ENCODE measurements at places on chromosomes 1 and 21.

- DNase-seq: peak; percentile 48
These were observed 4.9 kb downstream of the PTPN7 start for GRCh38 chr1:202155478-202156021.

DNA sequence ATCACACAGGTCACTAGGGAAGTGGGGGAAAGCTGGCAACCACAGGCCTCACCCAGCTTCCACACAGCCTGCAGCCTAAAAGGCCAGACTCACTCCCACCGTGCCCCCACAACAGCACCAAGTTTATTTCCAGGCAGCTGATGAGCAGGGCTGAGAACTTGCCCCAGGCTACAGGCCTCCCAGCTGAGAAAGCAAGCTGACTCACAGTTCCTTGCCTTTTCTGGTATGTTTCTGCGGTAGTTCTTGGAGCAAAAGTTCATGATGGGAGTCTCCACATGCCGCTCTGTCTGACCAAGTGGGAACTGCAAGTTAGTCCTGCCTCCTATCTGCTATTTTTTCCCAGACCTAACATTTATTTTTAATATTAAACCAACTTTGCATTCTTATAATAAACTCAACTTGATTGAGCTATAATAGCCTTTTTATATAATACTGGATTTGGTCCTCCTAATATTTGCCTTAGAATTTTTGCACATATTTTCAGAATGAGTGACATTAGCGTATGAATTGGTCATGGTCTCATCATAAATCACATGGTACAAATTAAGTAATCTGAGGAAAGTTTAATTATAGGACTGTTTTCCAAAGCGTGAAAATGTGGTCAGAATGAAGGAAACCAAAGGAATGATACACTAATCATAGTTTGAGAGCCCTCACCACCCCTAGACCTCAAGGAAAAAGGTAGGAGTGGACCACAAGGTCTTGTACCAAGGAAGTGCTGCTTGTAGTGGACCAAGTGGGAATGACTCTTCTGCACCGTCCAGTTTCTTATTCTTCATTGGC is 30.7 kb downstream of the RPAP2 start:
- DNase-seq: no peak

GRCh38 chr1:15225461-15225860 is 21.6 kb upstream of the FHAD1 start:
- DNase-seq: no peak

GRCh38 chr1:15028102-15028501 is 125.4 kb upstream of the TMEM51 start:
- no peak for DNase-seq

- no peak for DNase-seq
These were observed at the start of gene C2CD2 for GRCh38 chr21:41953831-41954653. TSS of gene C2CD2 (minus strand) at chr21:41954018. CDS start at chr21:41953648, 370 bp downstream.

DNA sequence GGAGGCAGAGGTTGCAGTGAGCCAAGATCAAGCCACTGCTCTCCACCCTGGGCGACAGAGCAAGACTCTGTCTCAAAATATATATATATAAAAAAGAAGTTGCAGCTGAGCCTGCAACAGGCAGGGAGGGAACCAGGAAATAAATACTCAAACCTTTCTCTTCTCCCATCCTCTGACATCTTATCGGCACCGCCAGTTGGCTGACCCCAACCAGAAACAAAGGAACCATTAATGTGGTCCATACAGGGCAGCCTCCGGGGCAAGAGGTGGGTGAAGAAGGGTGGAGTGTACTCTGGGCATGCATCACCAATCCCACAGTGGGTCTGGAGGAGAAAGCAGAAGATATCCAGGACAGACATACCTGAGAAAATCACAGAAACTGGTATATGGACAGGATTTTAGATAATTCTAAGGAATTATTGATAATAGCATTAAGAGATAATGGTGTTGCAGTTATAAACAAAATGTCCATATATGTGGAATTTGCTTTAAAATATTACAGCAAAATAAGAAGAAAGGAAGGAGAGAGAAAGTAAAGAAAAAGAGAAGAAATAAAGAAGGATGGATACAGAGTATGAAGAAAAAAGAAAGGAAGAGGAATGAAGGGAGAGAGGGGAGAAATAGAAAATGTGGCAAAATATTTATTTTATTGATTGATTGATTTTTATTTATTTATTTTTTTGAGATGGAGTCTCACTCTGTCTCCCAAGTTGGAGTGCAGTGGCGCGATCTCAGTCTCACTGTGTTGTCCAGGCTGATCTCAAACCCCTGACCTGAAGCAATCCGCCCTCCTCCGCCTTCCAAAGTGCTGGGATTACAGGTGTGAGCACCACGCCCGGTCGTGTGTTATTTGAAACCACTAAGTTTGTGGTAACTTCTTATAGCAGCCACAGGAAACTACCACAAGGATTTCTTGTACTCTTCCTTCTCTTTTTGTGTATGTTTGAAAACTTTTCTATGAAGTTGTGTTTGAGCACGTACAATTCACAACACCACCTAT is 4.1 kb upstream of the PTAFR start:
- no peak for DNase-seq

DNA sequence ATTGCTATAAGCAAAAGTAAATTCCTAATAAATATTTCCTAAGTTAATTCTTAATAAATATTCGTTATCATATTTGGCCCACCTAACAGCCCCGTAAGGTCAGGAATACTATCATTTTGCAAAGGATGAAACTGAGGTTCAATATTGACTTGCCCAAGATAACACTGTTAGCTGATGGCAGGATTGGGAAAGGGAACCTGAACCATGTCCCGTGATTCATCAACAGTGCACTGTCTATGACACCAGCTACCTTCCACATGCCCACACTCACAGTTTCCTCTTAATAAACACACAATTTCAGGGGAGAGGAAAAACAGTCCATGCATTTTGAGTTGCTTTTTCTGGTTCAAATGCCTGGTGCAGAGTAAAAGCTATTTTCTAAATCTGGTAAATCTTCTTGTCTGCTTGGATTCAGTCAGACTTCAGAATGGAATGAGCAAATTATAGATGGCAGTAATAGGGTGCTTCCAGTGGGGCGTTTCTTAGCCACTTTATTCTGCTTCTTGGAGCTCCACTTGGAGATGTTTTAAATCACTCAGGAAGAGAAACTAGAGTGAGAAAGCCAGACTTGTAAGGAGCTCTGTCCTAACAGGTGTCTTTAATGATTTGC is 354.6 kb downstream of the PDE4B start:
- no peak for DNase-seq

- DNase-seq: no peak
These were observed 4.8 kb downstream of the FASLG start for GRCh38 chr1:172663732-172664131.

- DNase-seq: no peak
These were observed 144.5 kb downstream of the TM2D1 start for GRCh38 chr1:61580417-61580816.

GRCh38 chr1:183544598-183545297 is 45.5 kb downstream of the NCF2 start:
- DNase-seq: no peak

- DNase-seq: no peak
These were observed 22.9 kb downstream of the ADAM30 start for GRCh38 chr1:119873135-119874015.

- DNase-seq: no peak
These were observed 111.5 kb downstream of the PSMG1 start for GRCh38 chr21:39071623-39072214.

DNA sequence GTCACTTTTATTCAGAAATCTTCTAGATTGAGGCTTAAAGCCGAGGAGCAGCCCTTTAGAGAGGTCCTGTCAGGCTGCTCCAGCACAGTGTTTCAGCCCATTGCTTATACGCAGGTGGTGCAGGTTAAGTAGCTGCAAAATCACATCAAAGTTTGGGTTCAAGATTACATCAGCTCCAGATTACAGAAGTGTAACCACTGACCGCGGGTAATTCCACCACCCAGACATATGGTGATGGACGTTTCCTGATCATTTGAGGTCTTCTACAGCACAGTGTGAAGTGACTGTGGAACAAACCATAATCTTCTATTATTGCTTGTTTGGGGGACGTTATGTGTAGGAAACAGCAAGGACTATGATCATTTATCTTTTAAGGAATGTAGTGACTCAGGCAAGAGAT is 11.8 kb downstream of the C1orf115 start:
- DNase-seq: no peak

DNA sequence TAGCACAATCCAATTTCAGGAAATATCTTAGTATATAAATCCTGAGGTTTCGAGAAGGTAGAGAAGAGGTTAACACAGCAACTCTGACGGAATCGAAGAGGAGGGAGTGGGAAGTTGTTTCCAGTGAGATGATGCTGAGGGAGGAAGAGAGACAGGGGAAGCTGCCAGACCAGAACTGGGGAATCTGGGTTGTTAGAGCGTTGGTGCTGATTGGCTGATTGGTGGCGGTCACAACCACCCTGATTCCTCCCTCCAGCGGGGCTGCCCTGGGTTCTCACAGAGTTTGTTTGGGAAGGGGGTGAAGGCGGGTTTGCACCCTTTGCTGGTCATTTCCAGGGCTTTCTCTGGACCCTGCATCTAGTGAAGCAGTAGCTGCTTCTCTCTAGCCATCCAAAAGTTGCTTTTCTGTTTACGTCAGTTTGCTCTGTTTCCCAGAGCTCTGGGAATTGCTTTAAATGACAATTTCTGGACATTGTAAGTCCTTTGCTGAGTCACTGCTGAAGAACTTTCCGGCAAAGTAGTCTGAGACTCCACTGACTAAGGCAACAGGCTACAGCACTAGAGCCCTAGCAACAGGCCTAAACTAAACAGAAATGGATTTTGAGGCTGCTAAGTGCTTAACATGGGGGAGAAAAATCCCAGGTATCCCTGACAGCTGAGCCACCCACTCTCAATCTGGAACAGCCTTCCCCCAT is 90.1 kb downstream of the TENT5C start:
- DNase-seq: no peak

GRCh38 chr1:179038528-179039281 is 13.0 kb downstream of the FAM20B start:
- no peak for DNase-seq

DNA sequence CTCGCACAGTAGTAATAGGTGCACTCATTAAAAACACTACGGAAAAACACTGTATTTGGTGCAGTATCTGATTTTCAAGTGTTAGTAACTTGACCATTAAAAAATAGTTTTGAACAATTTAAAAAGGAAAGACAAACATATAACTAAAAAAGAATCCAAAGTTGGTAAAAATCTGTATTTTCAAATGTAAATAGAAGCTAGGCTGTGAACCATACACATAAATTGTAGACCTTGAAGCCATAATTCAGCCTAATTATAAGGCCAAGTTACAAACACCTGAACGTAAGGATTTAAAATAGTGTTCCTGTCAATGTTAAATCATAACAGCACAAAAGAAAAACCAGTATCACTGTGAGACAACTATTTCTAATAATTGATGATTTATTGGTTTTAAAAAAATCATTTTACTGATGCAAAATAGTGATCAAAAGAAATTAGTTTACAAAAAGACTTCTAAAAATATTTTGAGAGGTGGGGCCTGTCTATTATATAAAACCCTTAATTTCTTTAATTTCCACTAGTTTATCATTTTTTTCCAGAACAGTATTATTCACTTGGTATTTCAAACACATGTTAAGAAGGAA is 4.5 kb downstream of the IRF2BP2 start:
- no peak for DNase-seq

GRCh38 chr21:18917622-18918021 is 514.0 kb upstream of the TMPRSS15 start:
- no peak for DNase-seq

DNA sequence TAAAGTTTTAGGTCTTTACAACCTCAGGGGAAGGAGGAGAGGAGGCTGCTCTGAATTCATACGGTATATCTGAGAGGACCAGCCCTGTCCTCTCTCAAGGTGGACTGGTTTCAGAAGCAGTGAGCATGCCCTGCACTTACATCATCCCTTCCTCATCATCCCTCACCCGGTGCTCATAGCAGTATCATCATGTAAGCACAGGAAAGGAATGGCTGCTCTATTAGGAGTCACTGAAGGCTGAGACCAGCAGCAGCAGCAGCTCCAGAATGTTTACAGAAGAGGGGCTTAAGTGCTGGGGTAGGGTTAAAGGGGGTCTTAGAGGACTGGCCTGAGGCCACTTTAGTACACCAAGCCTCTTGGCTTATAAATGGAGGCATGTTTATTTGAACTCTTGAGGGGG is 185.9 kb downstream of the AK5 start:
- DNase-seq: no peak

GRCh38 chr1:192343344-192343743 is 26.6 kb downstream of the RGS21 start:
- no peak for DNase-seq

GRCh38 chr1:224080115-224080774 is 33.7 kb upstream of the FBXO28 start:
- DNase-seq: no peak

- DNase-seq: no peak
These were observed 64.2 kb downstream of the MEF2D start for GRCh38 chr1:156436141-156437036.

GRCh38 chr1:117843791-117844190 is 85.6 kb downstream of the GDAP2 start:
- DNase-seq: no peak
